Aorta (tissue), 5 donors: ENCODE measurements at places on chromosomes 4 and X. TPM values are rescaled to one million over a fixed set of nuclear protein-coding genes. Genes with fewer than 3 reads are reported as not detected.

The WDR1 gene
- 339 TPM for total RNA-seq

The AKAP14 gene
- total RNA-seq, result not detected

The TLL1 gene
- 19.5 TPM for total RNA-seq

The RGN gene
- total RNA-seq, result 20.2 TPM

GRCh38 chr4:11038926-11039325 lies 354.4 kb upstream of the CLNK start:
- H3K4me1 ChIP-seq, result no peaks in the 10 kb centered on the region
- no peak overlapping the region for H3K27ac ChIP-seq
- no peak for DNase-seq
- no peak overlapping the region for H3K4me3 ChIP-seq
- no peaks in the 10 kb centered on the region for H3K27me3 ChIP-seq

DNA sequence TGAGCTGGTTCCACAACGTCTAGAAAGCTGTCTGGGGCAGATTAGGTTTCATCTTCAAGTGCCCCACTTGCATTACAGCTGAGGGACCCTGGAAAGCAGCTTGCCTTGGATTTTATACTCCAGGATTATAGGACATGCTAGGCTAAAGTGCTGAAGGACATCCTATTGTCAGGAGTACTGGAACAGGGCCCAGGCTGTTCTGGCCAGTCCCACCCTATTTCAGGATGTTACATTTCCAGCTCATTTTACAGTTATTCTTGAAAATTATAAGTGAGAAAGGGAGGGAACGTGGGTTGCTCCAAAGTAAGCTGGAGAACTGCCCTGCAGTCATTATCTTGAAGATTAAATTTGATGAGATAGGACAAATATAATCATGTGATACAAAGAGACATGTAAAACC lies 71.0 kb upstream of the UGT8 start:
- no peaks in the 10 kb centered on the region for H3K27me3 ChIP-seq
- no peak overlapping the region for H3K27ac ChIP-seq
- DNase-seq, result no peak
- H3K36me3 ChIP-seq, result no peaks in the 10 kb centered on the region
